PC-9 (cell line): ENCODE measurements at places on chromosomes 3 and 15. TPM values are rescaled to one million over a fixed set of nuclear protein-coding genes. Genes with fewer than 3 reads are reported as not detected.

The DNAH1 gene
- 5.9 and 6.6 TPM in 2 replicates for total RNA-seq

The ISL2 gene
- 0.24 and 0.63 TPM in 2 replicates for total RNA-seq

The POU1F1 gene
- total RNA-seq, result not detected in 2 replicates

The LEKR1 gene
- 3.2 and 3.9 TPM in 2 replicates for total RNA-seq

The TERC gene
- 7.6 and 22.7 TPM in 2 replicates for total RNA-seq

The FANCD2OS gene
- total RNA-seq, result not detected in 2 replicates

The RNF123 gene
- 46.7 and 48.6 TPM in 2 replicates for total RNA-seq

The VEPH1 gene
- total RNA-seq, result 4.0 and 5.1 TPM in 2 replicates

The SLC9A9 gene
- 1.7 and 2.7 TPM in 2 replicates for total RNA-seq

The CASR gene
- not detected in 2 replicates for total RNA-seq
